ENCODE measurements at places on chromosomes 5 and 9.

- no peak for DNase-seq
These were observed 138.9 kb upstream of the RAI14 start for GRCh38 chr5:34517249-34517648.

- DNase-seq = no peak
These were observed 134.1 kb downstream of the ROR2 start for GRCh38 chr9:91815896-91816295.

GRCh38 chr9:78940121-78940855, 631.5 kb upstream of the TLE4 start:
- DNase-seq = no peak

DNA sequence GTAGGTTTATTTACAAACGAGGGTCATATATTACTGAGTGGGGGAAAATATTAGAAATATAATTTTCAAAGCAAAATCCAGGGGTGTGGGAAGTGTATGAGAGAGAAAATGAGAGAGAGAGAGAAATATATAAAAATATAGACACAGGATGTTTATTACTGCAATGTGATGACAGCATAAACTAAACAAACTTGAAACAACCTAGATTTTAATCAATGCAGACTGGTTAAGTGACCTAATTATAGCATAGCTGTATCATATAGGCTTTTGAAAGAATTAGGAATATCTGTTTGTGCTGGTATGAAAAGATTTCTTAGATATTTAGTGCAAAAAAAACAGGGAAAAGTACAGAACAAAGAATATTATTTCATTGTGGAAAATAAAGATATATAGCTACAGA, 280.5 kb downstream of the ACTL7B start:
- DNase-seq = no peak

- no peak for DNase-seq
These were observed 81.5 kb upstream of the TRPM3 start for GRCh38 chr9:71202931-71203330.

DNA sequence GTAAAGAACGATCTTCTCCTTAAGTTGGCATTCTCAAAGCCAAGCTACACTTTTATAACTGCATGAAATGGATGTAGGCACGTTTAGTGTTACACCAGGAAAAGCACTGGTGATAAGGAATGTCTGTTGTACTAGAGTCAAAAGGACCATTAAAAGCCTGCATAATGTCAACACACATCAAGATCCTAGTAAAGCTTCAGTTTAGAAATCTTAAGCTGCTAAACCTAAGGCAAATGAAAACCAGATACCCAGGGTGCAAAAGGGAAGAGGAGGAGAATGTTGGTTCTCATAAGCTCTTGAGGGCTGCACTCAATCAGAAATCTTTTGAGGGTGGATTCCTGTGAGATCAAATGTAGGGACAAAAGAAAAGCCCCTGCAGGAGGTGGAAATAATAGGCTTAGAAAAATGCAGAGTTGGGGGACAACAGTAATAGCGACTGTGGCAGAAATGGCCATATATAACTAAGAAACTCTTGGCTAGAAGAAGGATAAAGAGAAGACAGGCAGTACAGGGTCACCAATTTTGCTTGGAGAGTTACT, 148.2 kb downstream of the FBXL17 start:
- no peak for DNase-seq

DNA sequence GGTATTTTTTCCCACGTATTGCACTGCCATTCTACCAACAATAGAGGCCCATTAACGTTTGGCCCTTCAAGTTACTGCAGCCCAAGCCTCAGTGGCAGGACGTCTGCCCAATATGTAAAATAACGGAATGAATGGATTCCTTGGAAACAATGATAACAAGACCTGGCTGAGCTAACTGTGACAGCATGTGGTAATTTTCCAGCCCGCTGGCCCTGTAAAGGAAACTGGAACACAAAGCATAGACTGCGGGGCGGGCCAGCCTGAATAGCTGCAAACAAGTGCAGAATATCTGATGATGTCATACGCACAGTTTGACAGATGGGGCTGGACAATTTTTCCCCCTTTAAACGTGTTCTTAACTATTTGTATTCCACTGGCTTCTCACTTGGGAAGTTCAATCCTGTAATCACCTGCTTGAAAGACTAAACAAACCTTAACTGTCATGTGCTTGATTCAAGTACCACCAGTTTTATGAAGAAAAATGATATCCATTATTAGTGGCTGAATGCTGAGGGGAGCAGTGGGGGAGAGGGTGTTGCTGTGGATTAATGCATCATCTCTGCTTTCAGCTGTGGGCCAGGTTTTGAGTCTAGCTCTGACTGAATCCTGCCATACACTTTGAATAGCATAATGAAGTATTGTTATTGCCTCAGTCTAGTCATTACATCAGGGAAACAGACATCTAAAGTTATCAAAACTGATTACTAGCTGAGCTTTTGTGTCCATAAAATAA, 323.9 kb downstream of the TMEM161B start:
- peak; percentile 91 for DNase-seq

DNA sequence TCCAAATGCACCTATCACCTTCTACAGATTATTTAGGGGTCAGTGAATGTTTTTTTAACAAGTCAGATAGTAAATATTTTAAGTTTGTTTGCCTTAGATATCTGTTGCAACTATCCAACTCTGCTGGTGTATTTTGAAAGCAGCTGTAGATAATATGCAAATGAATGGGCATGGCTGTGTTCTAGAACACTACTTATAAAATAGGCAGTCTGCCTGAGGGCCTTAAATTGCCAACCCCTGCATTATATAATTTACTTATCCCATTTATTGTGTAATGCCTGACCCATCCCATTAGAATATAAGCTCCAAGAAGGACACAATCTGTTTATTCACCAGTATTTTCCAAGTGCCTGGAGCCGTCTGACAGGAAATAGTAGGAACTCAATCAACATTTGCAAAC, 149.0 kb downstream of the TTC39B start:
- peak; percentile 40 for DNase-seq

GRCh38 chr5:59238126-59238902, 655.2 kb downstream of the PDE4D start:
- no peak for DNase-seq

DNA sequence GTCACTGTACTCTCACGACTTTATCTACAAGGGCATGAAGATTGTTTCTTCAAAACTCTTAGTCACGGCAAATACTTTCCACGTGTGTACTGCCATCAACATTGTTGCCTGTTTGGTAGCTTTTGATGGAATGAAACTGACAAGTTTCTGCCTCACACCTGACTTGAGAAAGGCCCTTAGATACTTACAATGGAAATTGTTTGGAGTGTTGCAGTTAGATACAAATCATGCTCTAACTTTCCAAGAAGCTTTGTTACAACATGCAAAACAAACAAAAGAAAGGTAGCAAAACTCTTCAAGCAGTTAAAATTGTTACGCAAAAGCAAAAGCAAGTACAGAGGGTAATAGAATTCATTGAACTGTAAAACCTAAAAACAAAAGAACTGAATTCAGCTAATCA, 91.1 kb upstream of the TLE4 start:
- DNase-seq = no peak

DNA sequence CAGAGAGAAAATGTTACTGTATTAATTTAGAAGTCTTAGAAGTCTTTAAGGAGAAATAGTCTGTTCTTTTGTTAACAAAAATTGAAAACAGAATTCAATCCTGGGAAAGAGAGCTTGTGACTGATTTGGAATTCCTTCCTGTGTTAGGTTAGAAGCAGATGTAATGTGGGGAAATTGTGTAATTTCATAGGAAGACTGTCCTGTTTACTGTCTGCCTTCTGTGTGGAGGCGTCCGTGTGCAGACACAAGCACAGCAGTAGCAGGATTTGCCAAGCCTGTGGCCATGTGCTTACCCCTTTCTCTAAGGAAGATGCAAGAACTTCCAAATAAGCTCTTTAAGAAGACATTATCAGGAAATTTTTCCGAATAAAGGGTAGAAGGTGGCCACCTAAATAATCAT, 36.7 kb upstream of the F2R start:
- no peak for DNase-seq

GRCh38 chr9:111131211-111131610, 92.9 kb upstream of the LPAR1 start:
- DNase-seq = no peak

DNA sequence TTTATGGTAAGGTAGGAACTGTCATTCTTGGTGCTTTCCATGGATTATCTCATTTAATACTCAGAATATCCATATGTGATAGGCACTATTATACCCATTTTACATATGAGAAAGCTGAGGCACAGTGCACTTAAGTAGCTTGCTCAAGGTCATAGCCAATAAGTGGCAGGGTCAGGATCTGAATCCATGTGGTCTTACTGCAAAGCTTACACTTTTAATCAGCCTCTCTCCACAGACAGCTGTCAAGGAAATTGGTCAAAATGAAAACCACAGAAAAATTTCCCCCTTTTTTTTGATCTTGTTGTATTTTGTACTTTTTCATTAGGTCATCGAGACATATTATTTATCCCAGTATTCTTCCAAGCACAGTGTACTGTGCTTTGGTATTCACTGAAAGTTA, 78.5 kb downstream of the ERCC6L2 start:
- no peak for DNase-seq

GRCh38 chr5:69368458-69369339, 621 bp downstream of the AK6 start:
- DNase-seq = peak; percentile 42

DNA sequence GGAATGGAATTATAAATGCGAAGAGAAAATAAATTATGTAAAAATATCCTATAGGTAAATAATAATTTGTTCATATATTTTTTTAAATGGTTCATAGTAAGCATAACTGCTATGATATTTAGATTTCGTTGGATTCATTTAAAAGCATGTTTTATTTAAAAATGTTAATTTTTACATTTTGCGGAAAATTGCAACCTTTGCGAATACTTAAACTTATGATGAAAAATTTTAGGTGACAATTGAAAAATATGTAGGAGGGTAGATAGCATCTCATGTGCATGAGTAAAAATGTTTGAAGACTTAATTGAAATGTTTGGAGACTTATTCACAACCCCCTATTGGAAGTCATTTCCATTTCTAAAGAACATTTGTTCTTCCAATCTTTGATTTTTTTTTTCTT, 4.1 kb upstream of the FEM1C start:
- no peak for DNase-seq

GRCh38 chr5:20359377-20359776, 371.4 kb upstream of the CDH18 start:
- DNase-seq = no peak

DNA sequence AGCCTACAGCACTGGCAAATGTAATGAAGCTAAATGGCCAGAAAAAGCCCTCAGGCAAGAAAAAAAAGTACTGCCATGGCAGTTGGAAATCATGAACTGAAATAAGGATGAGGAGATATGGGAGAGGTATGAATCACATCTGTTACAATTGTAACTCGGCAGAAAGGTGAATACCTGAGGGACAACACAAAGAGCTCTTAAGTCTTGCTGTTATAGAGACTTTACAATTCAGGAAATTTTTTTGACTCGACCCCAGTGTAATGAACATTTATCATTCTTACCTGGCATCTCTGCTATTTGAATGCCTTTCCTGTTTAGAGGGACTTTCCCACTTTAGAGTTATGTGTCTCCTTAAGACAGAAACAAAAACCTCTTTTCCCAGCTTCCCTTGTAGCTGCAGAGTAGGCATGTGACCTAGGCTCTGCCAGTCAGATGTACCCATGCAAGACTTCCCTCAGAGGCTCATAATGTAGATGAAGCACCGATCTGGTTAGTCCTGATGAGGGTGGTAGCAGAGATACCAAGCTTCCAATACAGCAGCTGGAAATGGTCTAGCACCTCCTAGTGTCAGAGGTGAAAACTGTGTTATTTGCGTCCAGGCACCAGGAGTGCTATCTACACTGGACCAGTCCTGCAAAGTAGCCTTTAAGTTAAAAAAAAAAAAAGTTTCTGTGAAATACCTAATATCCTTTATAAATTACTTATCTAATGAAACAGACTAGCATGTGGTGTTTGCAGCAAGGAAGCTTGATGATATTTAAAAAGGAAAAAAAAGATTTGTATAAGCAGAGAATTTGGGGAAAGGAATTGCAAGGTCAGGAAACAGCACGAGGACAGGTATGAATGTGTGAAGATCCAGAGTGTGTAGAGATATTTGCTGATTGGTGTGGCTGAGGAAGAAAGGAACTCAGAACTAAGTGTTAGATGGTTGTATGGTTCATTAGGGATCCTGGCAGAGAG, 146.9 kb upstream of the SLC1A3 start:
- DNase-seq = no peak

GRCh38 chr5:88230546-88231066, 38.0 kb downstream of the TMEM161B start:
- DNase-seq = no peak

DNA sequence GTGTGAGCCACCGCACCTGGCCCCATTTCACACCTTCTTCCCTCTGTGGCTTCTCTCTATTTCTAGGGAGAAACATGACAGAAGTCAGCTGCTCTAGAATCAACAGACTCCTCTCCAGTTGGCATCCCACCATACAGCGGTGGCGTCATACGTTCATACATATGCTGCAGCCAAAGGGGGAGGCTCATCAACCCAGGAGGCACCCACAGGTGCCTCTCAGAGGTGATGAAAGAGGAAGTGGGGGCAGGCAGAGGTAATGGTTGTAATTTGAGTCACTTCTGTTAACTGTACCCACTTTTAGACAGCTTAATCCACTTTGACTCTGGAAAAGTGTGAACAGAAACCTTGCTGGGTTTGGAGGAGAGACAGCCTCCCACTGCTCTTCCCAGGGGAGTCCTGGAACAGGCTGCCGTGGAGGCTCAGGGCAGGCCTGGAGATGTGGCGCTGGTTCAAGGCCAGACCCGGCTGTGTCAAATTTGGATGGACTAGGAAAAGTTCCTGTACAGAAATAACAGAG, 47.3 kb upstream of the SUB1 start:
- peak; percentile 91 for DNase-seq

DNA sequence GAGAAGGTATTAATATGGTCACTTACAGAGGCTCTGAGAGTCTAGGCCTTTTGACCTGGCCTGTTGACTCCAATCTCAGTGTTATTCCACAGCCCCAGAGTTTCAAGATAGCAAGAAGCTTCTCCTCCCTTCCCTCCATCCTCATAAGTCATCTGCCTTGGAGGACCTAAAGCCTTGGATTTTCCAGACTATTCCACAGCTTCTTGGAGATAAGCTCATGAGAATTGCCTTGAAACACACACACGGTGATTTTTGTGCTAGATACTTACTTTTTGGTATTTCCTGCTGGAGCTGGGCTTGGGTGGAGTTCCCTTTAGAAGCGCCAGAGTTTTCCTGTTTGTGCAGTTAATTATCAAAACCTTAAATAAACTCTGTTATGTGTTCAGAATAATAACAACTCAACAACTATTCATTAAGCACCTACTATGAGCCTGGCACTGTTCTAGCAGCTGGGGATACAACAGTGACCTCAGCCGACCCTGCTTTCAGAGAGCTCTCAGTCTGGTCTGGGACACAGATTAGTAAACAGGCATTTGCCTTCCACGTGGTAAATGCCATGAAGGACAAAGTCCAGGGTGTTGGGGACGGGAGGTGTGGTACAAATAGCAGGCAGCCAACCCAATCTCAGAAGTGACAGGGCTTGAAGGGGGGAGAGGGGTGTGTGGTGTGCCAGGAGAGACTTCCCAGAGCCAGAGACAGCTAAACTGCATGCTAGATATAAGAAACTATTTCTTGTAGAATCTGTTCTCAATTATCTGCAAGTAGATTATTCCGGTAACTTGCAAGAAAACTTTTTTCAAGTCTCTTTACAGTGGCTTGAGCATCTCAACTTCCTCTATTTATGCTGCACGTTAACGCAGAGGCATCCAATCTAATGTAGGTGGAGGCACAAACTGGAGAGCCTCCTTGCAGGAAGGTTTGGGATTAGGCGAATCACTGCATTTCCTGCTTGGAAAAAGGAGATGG, 55.9 kb upstream of the KLF9 start:
- DNase-seq = no peak

GRCh38 chr9:26789959-26790358, 102.6 kb downstream of the CAAP1 start:
- DNase-seq = no peak

- DNase-seq = no peak
These were observed 29.3 kb upstream of the LVRN start for GRCh38 chr5:115932991-115933390.

Measured in NCI-H2081 (cell line).